ENCODE measurements at places on chromosomes 16 and 17.

GRCh38 chr16:50889276-50889675 is 147.4 kb downstream of the CYLD start:
- H3K27ac ChIP-seq, result no peak overlapping the region
- H3K4me3 ChIP-seq, result no peak overlapping the region
- no peaks in the 10 kb centered on the region for H3K4me1 ChIP-seq
- H3K36me3 ChIP-seq, result no peaks in the 10 kb centered on the region
- no peaks in the 10 kb centered on the region for H3K27me3 ChIP-seq

- H3K27ac ChIP-seq, result no peak overlapping the region
- no peak for DNase-seq
- H3K36me3 ChIP-seq, result no peaks in the 10 kb centered on the region
- no peak overlapping the region for H3K4me3 ChIP-seq
- H3K4me1 ChIP-seq, result no peaks in the 10 kb centered on the region
Measured at GRCh38 chr17:73323409-73324159, 11.8 kb upstream of the CDC42EP4 start.

GRCh38 chr17:69047368-69048263 is 13.1 kb downstream of the ABCA9 start:
- H3K27me3 ChIP-seq, result peaks cover 3% of the 10 kb centered on the region
- no peak for DNase-seq
- no peak overlapping the region for H3K27ac ChIP-seq

DNA sequence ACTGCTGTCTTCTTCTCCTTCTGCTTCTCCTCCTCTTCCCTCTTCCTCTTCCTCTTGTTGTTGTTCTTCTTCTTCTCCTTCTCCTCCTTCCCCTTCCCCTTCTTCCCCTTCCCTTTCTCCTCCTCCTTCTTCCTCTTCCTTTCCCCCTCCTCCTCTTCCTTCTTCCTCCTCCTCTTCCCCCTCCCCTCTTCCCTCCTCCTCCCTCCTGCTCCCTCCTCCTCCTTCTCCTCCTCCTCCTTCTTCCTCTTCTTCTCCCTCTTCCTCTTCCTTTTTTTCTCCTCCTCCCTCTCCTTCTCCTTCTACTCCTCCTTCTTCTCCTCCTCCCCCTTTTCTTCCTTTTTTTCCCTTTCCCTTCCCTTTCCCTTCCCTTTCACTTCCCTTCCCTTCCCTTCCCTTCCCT is 245.0 kb upstream of the IRX5 start:
- no peak for DNase-seq
- no peak overlapping the region for H3K27ac ChIP-seq
- H3K27me3 ChIP-seq, result no peaks in the 10 kb centered on the region
- no peaks in the 10 kb centered on the region for H3K36me3 ChIP-seq

DNA sequence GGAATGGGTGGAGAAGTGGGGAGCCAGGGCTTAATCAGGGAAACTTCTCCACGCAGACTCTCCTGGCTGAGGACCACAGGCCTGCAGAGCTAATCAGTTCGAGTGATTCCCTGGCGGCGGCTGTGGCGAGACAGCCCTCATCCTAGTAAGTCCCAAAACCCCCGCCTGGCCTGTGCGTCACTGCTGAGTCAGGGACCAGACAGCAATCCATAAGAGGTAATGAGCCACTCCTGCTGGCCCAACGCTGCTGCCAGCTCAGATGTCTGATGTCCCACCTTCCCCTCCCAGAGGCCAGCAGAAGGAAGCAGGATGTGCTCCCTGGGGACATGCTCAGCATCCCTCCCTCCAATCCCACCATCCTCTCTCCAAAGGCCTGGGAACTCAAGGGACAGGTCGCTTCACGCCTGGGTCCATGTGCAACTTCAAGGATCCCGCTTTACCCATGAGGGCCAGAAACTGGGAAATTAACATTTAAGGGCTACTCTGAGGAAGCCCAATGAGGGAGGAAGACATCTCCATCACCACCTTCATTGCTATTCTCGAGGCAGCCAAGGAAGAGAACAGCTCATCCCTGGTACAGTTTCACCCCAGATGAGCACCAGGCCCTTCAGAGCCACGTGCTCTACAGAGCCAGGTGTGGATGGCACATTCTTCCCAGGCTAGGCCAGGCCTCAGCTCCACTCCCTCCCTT is 7.9 kb downstream of the ACLY start:
- H3K4me1 ChIP-seq, result peaks cover 20% of the 10 kb centered on the region
- peaks cover 67% of the 10 kb centered on the region for H3K36me3 ChIP-seq

GRCh38 chr17:80169784-80170500 is at the start of gene CARD14:
Gene CARD14 (plus strand): TSS chr17:80170030. CDS start chr17:80181439, 11,409 bp downstream.
- H3K27me3 ChIP-seq, result no peaks in the 10 kb centered on the region
- DNase-seq, result no peak
- no peaks in the 10 kb centered on the region for H3K4me1 ChIP-seq
- H3K4me3 ChIP-seq, result no peak within 1 kb of the TSS
- H3K36me3 ChIP-seq, result no peaks in the 10 kb centered on the region

GRCh38 chr17:78304549-78305037 is 55.3 kb downstream of the SOCS3 start:
- H3K27me3 ChIP-seq, result peaks cover 2% of the 10 kb centered on the region
- H3K36me3 ChIP-seq, result no peaks in the 10 kb centered on the region
- no peak for DNase-seq
- H3K27ac ChIP-seq, result no peak overlapping the region
- no peak overlapping the region for H3K4me3 ChIP-seq

DNA sequence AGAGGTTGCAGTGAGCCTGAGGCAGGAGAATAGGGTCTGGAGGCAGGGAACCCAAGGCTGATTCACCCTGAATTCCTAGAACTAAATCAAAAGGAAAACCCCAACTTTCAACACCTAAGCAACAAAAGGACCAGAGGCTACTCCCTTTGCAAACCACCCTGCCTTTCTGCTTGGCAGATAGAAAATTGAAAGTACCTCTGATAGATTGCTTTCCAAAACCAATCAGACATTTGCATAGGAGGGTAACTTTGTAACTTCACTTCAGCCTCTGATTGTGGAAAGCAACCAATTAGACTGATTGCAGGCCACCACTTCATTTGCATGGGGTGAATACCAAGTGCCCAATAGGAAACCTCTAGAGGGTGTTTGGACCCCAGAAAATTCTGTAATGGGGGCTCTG is 10.9 kb upstream of the TMEM98 start:
- no peak overlapping the region for H3K27ac ChIP-seq
- H3K36me3 ChIP-seq, result no peaks in the 10 kb centered on the region
- H3K27me3 ChIP-seq, result peaks cover 5% of the 10 kb centered on the region
- DNase-seq, result no peak

DNA sequence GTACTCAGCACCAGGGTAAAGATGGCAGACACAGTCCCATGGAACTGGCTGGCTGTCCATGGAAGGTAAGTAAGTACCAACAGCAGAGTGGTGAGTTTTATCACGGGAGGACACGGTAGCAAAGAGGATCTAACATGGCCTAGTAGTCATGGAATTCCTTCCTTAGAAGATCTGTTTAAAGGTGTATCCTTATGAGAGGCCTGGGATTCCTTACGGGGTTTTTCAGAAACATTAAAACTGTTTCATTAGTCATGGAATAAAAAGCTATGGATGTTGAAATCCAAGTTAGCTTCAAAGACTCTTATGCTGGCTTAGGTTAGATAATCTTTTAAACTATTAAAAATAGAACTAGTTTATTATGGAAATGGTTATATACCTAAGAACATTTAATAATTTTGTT is 7.4 kb downstream of the FTO start:
- DNase-seq, result no peak
- no peak overlapping the region for H3K4me3 ChIP-seq
- no peaks in the 10 kb centered on the region for H3K27me3 ChIP-seq
- peaks cover 8% of the 10 kb centered on the region for H3K36me3 ChIP-seq
- H3K4me1 ChIP-seq, result no peaks in the 10 kb centered on the region

- H3K27me3 ChIP-seq, result no peaks in the 10 kb centered on the region
- peaks cover 44% of the 10 kb centered on the region for H3K4me1 ChIP-seq
- H3K36me3 ChIP-seq, result peaks cover 12% of the 10 kb centered on the region
- H3K27ac ChIP-seq, result peak overlapping the region; percentile 99
Measured at GRCh38 chr17:60390925-60391470, 935 bp downstream of the USP32 start.

DNA sequence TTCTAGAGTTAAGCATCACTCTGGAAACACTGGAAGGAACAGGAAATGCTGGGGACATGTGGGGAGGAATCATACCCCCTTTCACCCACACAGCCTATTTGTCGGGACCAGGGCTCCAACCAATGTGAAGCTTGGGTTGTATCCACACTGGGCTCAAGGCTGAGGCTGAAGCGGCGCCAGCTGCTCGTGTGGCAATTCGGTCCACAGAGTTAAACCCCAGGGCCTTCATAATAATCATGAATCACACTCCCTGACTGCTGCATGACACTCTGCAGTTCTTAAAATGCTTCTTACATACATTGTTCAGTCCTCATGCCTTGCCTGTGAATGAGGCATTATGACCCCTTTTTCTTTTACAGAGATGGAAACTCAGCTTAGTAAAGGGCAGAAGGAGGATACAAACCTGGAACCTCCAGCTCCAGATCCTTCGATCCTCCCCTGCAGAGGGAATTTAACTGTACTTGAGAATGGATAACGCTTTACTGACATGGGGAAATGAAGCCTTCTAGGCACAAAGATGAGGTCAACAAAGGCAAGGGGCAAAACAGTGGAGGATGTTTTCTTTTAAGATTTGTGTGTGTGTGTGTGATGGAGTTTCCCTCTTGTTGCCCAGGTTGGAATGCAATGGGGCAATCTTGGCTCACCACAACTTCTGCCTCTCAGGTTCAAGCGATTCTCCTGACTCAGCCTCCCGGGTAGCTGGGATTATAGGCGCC is 72.7 kb downstream of the SOX9 start:
- no peaks in the 10 kb centered on the region for H3K4me1 ChIP-seq
- no peaks in the 10 kb centered on the region for H3K36me3 ChIP-seq
- no peak overlapping the region for H3K4me3 ChIP-seq
- no peaks in the 10 kb centered on the region for H3K27me3 ChIP-seq

- no peak for DNase-seq
- H3K4me1 ChIP-seq, result peaks cover 2% of the 10 kb centered on the region
- H3K27ac ChIP-seq, result peak overlapping the region; percentile 13
- H3K27me3 ChIP-seq, result no peaks in the 10 kb centered on the region
- H3K4me3 ChIP-seq, result no peak overlapping the region
- peaks cover 8% of the 10 kb centered on the region for H3K36me3 ChIP-seq
Measured at GRCh38 chr17:21171309-21171922, 42.5 kb downstream of the TMEM11 start.

GRCh38 chr17:80843741-80844156 is 147.9 kb upstream of the CHMP6 start:
- H3K36me3 ChIP-seq, result peaks cover 41% of the 10 kb centered on the region
- H3K4me1 ChIP-seq, result peaks cover 46% of the 10 kb centered on the region
- peak overlapping the region; percentile 53 for H3K27ac ChIP-seq

GRCh38 chr16:908526-909155 is 62.1 kb downstream of the LMF1 start:
- no peaks in the 10 kb centered on the region for H3K4me1 ChIP-seq
- H3K27ac ChIP-seq, result no peak overlapping the region
- H3K4me3 ChIP-seq, result no peak overlapping the region
- H3K27me3 ChIP-seq, result no peaks in the 10 kb centered on the region
- H3K36me3 ChIP-seq, result peaks cover 6% of the 10 kb centered on the region

DNA sequence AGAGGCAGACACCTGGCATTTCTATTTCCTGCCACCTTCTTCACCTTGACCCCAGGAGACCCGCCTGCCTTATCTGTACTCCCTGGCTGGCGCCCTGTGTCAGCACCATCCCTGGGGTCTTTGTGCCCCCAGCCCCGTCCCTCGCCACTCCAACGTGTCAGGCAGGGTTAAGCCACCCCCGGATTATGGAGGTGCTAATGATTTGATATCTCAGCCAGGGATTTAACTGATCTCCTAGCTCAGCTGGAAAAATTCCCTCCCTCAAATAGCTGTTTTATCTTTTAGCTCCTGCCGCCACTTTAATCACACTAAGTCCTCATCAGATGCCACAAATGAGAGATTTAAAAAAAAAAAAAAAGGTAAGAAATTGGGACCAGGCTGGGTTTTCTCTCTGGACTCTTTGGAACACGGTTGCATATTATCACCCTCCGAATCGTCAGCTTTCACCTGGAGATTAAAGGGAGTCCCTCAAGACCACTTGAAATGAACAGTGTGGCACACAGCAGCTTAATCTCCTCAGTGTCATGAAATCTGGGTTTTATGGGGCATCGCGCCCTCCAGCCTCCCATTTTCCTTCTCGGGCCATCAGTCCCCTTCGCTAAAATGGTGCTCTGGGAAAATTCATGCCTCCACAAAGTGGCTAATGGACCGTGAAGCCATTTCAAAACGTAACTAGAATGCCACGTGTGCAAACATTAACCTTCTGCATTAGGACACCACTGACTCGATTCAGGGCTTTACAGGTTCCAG is 26.2 kb upstream of the WFDC1 start:
- no peak overlapping the region for H3K4me3 ChIP-seq
- no peak overlapping the region for H3K27ac ChIP-seq
- H3K4me1 ChIP-seq, result no peaks in the 10 kb centered on the region

GRCh38 chr17:5286846-5287245 is 4.8 kb downstream of the RABEP1 start:
- no peak overlapping the region for H3K4me3 ChIP-seq
- peaks cover 27% of the 10 kb centered on the region for H3K4me1 ChIP-seq
- peaks cover 13% of the 10 kb centered on the region for H3K36me3 ChIP-seq

DNA sequence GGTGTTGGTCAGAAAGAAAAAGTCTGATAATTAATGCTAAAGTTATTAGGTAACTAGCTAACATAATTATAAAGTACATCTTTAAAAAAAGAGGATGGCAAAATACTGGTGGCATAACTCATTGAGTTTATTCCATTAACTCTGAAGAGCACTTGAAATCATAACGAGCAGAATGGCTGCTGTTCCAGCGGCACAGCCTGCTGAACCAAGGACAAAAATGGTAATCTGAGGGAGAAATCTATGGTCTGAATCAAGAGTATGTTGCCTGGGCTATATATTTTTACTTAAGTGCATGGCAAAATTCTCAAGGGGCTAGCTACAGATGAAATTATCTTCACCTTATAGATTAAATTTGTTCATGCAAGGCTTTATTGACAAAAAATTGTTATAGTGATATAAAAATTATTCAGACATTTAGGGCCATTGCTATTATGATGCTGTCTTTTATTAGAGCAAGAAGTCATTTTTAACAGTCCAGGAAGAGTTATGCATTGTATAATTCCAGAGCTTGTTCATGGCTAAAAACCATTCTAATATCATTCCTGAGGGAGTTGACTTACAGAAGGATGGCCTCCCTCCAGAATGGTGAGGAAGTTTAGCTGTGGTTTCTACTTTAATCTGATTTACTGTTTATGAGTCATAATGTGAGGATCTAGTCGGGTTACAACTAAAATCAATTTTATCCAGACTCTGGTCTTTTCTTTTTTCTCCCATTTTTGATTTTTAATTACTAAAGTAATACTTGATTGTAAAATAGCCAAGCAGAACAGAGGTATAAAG is 41.4 kb upstream of the ANKFN1 start:
- H3K27ac ChIP-seq, result no peak overlapping the region
- H3K4me1 ChIP-seq, result no peaks in the 10 kb centered on the region
- no peak for DNase-seq
